ENCODE measurements at places on chromosomes 4 and X.

GRCh38 chrX:110226931-110227330 is 91.0 kb downstream of the AMMECR1 start:
- DNase-seq, result no peak

- DNase-seq, result no peak
Measured at GRCh38 chr4:167787231-167787630, 305.1 kb upstream of the ANXA10 start.

DNA sequence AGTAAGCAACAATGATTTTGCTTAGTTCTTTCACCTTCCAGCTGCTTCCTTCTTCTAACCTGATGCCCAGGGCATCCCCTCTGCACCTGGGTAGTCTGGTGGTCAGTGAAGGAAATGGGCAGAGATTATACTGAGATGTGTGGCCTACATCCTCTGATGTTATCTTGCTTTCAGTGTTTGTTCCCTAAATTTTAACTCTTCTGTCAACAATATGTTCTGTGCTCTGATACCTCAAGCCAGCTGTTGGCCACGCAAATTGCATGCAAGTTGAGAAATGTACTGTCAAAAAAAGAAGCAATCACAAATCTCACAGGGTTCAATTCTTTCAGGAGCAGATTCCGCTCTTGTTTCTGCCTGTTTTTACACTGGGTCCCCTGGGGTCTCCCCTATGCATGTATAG is 73.8 kb downstream of the FBXW7 start:
- no peak for DNase-seq

GRCh38 chrX:46039526-46039925 is 505.7 kb downstream of the ZNF674 start:
- DNase-seq, result no peak

- no peak for DNase-seq
Measured at GRCh38 chr4:168853770-168854169, 156.3 kb downstream of the CBR4 start.

DNA sequence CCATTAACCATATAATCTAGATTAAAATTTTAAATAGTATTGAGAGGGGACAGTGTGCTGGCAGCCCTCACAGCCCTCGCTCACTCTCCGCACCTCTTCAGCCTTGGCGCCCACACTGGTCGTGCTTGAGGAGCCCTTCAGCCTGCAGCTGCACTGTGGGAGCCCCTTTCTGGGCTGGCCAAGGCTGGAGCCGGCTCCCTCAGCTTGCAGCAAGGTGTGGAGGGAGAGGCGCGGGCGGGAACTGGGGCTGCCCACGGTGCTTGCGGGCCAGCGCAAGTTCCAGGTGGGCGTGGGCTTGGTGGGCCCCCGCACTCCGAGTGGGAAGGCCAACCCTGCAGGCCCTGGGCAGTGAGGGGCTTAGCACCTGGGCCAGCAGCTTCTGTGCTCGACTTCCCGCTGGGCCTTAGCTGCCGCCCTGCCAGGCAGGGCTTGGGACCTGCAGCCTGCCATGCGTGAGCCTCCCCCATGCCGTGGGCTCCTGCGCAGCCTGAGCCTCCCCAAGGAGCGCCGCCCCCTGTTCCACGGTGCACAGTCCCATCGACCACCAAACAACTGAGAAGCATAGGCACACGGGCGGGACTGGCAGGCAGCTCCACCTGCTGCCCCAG is 32.8 kb upstream of the CFAP299 start:
- no peak for DNase-seq

GRCh38 chr4:169649545-169650226 is 29.3 kb downstream of the CLCN3 start:
- DNase-seq, result no peak

DNA sequence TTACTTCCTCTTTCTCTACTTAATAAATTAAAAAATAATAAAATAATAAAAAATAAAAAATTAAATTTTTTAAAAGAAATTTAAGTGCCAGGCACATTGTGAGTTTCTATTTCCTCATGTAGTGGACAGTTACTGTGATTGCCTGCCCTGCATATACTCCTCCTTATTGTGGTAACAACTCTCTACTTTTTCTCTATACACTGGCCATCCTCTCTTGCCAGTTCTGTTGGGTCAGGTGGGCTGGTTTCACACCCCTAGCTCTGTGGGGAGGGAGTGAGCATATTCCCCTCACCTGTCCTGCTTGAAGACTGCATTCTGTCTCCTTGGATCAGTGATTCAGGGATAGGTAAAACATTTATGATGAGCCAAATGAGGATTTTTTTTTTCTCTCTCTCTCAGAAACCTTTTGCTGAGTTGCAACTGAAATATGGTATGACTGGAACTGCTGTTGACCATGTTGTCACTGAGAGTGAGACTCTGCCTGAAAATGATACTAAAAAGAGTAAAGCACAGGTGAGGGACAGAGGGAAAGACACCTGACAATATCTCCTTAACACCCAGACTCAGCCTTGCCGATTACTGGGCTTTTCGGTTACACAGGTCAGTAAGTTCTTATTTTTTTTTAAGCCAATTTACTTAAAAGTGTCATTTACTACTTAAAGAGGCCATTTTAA is 37.2 kb downstream of the CXXC4 start:
- no peak for DNase-seq

- no peak for DNase-seq
Measured at GRCh38 chr4:13367244-13367643, 116.9 kb downstream of the RAB28 start.

DNA sequence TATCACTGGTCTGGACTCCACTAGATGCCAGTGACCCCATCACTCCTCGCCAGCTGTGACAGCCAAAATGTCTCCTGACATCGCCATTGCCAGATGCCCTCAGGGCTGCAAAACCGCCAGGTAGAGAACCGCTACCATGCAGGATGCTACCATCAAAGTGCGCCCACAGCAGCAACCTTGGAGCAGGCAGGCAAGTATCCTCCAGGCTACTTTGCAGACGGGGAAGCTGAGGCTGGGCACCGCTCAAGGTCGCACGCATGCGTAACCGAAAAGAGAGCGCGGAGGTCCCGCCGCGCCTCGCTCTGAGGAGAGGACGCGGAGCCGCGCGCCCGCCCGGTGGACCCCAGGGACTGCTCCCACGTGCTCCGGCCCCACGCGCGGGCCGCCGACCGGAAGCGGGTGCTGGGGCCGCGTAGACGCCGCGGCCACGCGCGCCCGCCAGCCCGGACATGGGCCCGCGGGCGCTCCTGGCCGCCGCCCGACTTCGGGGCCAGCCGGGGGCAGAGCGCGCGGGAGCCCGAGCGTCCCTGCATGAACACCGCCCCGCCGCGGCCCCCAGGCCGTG is at the start of gene STS:
Gene STS, plus strand, starts transcription at position 300 of the 565 bp plus-strand sequence. CDS start 105,488 bp downstream, outside the sequence.
- peak; percentile 18 for DNase-seq

DNA sequence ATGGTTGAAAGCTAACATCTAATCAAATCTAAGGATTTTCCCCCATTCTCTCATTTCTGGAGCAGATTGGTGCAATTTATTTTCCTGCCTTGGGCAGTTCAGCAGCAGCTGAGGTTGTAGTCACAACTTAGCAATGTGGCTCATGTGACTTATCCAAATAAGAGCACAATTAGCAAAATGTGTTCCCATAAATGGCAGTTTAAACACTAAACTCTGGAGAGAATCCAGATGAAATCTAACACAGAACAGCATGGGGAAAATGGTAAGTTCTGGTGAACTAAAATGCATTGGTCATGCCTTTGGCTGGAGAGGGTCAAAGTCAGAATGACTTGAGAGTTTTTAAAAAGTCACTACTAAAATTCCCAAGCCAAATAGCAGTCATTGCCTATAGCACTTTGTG is 422.6 kb upstream of the DIPK2B start:
- DNase-seq, result no peak

DNA sequence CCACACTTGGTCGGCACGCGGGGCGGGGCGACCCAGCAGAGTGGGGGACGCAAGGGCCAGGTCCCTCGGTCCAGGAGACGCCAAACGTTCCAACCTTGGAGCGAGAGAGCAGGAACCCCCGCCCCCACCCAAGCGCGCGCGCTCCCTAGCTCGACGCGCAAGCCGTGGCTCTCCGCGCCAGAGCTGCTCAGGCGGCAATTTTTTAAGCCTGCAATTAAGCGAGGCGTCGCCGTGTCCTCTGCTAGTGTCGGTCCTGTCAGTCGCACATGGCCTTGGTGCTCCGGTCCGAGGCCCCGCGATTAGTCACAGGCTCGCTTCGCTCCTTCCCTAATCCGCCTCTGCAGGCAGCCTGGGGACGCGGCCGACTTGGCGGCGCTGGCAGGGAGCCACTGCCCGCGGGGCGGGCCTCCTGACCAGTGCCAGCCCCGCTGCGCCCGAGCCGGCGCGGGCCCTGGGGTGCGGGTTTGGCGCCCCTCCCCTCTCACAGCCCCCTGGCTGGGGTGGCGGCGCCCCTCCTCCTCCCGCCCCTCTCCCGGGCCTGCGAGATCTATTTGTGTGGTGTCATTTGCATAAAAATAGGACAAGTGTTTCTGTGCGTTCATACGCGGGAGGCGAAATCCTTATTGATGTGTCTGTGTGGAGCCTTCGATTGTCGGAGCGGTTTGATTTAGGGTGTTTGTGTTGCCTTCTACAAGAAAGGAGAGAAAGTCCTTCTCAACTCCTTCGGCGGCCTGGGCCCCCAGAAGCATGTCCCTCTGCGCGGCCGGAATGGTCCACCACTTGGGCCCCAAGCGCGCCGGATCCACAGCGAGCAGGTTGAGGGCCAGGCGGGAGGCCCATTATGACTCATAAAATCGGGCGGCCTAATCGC is 9.8 kb upstream of the BCOR start:
- no peak for DNase-seq

DNA sequence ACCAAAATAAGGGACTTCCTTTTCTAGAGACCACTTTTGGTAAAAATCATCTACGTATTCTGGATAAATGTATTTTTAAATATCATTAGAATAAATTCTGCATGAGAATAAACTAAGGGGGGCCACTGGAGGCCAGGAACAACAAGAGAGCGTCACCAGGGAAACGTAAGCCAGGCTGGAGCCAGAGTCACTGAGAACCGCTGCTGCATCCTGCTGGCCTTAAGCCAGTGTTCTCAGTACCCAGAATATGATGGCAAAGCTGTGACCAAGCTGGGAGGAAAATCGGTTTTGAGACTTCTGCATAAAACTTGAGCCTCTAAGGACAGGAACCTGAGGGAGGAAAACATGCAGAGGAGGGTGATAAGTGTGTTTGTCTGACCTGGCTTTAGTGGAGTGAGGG is 63.0 kb upstream of the FAM9A start:
- no peak for DNase-seq

DNA sequence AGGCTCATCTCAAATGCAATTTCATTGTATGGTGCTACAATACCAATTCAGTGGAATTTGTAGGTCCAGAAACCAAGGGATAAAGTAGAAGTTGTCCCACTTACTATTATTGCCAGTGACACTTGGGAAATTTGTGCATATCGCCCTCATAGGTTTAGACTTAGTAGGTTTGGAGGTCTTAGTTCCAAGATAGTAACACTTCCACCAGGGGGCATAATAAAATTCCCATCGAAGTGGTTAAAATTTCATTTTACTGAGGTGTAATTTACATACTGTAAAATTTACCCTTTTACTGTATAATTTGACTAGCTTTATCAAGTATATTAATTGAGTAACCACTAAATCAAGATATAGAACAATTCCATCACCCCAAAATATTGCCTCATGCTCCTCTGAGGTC is 174.6 kb downstream of the INPP4B start:
- DNase-seq, result no peak

DNA sequence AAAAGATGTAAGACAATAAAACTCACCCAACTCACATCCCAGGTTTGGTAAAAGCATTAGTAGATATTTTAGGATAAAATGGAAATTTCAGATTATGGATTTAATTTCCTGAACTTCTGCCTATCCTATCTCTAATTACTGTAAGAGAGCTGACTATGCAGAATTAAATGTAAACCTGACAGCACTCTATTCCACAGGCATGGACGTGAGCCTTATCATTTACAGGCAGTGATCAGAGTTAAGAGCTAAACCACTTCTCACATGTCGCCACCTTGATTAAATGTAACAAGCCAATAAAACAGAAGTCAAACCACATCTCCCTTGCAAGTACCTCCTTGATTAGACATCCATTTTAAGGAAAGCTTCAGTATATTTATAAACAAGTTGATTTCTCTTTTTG is 97.5 kb upstream of the CBR4 start:
- no peak for DNase-seq
